ENCODE measurements at places on chromosomes 3 and 15.
A peak's percentile ranks its signal among the peaks of the same experiment; 100 is the strongest.

DNA sequence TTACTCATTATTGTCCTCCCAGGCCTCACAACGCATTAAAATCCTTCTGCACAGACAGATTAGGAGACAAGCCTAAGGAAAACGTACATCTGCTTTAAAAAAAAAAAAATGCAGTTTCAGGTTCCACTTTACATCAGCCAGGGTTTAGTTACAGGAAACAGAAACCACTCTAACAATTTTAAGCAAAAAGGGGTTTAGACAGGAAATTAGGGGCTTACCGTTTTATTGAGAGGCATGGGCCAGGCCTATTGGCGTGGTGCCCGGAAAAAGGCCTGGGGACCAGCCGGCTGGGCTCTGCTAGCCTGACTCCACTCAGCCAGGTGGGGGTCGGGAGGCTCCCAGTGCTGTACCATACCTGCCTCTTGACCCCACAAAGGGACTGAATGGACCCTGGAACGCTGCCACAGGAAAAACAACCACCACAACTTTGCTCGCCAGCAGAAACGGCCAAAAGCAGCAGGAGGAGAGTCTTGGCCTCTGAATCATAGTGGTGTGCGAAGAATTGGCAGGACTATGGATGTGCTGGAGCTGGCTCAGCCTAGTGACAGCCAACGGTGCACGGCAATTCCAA lies 124.3 kb downstream of the CHSY1 start:
- peak; percentile 98 for DNase-seq

DNA sequence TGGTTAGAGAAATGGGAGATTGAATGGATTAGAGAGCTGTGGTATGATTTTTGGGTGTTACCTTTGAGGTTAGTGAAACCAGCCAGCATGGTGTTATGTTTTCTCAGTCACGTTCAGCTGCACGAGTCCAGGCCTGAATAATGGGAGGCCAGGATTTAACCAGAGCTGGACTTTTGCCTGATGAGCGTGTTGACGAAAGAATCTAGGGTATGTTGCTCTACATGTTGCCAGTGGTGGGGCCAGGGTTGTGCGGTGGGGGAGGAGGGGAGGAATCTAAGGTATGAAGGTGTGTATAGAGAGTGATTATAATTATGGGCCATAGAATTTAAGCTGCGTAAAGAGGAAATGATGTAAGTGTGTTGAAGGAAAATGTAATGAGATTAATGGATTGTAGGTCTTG lies 22.8 kb downstream of the MINDY2 start:
- peak; percentile 79 for DNase-seq

GRCh38 chr3:66037986-66038369 lies 740 bp downstream of the MAGI1 start:
- peak; percentile 14 for DNase-seq

DNA sequence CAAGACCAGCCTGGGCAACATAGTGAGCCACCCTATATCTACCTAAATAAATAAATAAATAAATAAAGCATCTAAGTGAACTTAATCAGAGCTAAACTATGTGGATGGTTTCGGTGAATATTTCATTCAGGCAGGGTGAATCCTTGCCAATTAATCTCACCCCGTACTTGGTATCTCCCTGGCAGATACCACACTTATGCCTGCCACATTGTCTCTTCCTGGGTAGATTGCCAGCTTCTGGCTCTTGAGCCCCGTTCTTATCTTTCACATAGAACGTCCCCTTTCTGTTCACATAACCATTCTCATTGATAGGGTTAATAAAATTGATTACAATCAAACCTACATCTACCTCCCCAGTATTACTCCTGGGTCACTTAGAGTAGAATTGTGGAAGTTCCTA lies 7.0 kb downstream of the SNAP23 start:
- DNase-seq: peak; percentile 10

GRCh38 chr3:12891985-12892839 lies 50.8 kb upstream of the RPL32 start:
- peak; percentile 52 for DNase-seq

Measured in fibroblast of lung (primary cell).